Activated T-cell treated with anti-CD3 and anti-CD28 coated beads, Interleukin-2, amount 50 U/mL, for 72 hours (primary cell): ENCODE measurements at places on chromosomes 13 and 19.

GRCh38 chr19:38554676-38555141 is 63.0 kb downstream of the MAP4K1 start:
- DNase-seq: no peak

GRCh38 chr13:87954091-87954490 is 282.9 kb downstream of the SLITRK5 start:
- DNase-seq: no peak

- no peak for DNase-seq
Measured at GRCh38 chr13:45773236-45773635, 71.1 kb downstream of the CBY2 start.

- no peak for DNase-seq
Measured at GRCh38 chr19:43769256-43769655, 11.5 kb downstream of the KCNN4 start.

GRCh38 chr19:46787331-46788261 is 798 bp downstream of the SLC1A5 start:
- DNase-seq: peak; percentile 54

DNA sequence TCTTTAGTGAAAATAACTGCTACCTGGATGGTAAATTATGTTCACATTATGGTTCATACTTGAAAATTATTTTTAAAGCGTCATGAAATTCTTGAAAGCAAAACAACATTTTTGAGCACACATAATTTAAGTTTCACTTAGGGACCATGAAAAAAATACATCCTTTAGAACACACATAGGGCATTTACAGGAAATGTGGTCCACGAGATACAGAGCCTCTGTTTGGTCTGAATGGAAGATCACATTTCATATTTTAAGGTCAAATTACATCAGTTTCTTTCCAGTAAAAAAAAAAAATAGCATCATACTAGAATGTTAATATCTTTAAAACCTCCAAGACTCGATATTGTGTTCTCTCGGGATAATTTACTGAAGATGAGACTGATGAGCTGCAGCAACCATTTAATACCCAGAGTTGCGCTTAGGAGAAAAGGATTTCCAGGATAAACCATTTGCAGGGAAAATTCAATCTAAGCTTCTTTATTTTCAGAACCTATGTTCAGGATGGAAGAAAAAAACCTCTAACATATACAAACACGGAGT is 720.7 kb downstream of the DIAPH3 start:
- no peak for DNase-seq
